ENCODE measurements at places on chromosomes 5 and 9.
A peak's percentile ranks its signal among the peaks of the same experiment; 100 is the strongest.

DNA sequence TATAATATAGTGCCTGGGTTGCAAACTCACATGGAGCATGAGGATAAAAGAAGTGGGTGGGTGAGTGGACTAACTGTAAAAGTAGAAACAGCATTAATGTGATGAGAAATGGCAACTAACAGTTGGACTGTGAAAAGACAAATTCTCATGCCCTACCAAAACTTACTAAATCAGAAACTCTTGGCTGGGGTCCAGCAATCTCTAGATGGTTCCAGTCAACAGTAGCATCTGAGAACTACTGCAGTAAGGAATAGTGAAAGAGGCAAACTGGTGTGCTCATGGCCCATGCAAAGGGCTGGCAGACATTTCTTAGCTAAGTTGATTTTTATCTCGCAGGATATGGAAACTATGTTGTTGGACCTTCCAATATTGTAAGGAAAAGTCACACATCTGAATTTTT is 150.3 kb downstream of the PIK3R1 start:
- no peak for DNase-seq

DNA sequence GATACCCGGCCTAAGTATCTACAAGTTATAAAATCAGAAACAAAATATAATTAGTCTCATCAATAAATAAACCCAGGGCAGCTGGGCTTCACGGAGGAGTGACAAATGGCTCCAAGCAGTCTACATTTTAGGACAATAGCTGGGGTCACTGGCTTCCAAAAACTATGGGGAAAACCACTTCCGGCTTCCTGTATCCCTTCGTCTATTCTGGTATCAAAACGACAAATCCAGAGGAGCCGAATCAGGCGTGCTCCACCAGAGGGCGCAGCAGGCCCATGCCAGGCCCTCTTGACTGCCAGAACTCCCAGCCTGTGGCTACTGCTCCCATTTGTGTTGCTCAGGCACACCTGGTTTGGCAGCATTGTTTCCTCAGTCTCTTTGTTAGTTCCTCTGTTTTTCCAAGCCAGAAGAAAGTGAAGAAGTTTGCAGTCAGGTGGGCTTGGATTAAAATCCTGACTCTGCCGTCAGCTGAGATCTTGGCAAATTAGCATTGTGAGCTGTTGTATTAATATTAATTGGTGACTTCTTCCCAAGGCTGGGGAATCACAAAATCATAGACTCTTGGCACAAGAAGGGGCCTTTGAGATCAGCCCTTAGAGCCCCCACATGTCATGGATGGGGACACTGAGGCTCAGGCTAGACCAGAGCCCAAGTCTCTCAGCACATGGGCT is 11.6 kb upstream of the RAB14 start:
- peak; percentile 93 for DNase-seq

DNA sequence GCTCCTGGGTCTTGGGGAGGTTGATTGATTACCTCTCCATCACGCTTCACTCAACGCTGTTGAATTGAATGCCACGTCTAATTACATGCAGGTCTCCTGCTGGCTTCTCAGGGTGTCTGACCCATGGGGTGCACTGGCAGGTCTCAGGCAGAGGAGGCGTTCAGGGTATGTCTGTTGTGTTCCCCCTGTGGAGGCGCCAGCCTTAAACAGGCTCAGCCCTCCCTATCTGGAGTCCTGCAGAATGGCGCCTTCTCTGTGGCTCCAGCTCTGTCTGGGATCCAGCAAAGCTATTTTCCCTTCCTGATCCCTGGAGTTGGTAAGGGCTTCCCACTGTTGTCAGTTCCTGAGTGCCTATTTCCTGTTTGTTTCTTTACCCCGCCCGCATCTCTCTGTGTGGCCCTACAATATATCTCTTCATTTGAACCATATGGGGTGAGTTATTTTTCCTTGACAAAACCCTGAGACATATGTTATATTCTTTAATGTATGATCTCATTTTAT is 150.0 kb downstream of the NTRK2 start:
- no peak for DNase-seq

GRCh38 chr5:125478599-125478998 is 732.2 kb upstream of the ZNF608 start:
- no peak for DNase-seq

GRCh38 chr5:170443624-170444023 is 54.5 kb upstream of the KCNMB1 start:
- DNase-seq = no peak

GRCh38 chr5:13378091-13378490 is 566.4 kb downstream of the DNAH5 start:
- DNase-seq = no peak

GRCh38 chr5:22844636-22845035 is 8.5 kb downstream of the CDH12 start:
- DNase-seq = no peak

DNA sequence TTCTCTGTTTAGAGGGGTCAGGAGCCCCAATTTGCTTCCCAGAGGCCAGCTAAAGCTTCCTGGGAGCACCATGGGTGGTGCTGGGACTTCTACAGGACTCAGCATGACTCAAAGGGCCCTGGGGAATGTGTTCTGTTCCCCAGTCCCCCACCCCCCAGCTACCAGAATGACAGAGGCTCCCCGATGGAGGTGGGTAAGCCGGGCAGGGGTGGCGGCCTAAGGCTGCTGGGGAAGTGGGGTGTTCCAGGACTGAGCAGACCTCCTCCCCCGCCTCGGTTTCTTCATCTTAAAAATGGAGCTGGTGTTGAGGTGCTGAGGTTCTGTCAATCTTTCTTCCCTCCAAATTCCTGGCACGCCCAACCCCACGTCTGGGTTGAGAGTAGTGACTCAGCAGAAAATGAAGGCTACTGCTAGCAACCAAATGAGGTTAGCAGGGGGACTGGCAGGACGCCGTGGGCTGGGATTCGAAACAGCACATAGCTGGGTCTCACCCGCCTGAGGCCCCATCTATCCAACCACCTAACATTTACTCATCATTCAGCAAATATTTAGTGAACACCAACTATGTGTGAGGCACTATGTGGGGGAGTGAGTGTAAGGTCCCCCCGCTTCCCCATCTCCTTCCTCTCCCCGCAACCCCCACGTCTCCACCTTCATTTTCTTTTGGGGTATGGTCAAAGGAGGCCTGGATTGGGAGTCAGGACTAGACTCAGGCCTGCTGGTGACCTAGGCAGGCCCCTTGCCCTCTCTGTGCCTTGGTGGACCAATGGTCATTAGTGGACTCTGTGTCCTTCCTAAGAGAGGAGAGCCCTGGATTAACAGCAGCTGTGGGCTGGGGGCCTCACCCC is 50.2 kb downstream of the C9orf50 start:
- peak; percentile 78 for DNase-seq

- no peak for DNase-seq
These were observed 189.9 kb upstream of the VCAN start for GRCh38 chr5:83281658-83282057.

DNA sequence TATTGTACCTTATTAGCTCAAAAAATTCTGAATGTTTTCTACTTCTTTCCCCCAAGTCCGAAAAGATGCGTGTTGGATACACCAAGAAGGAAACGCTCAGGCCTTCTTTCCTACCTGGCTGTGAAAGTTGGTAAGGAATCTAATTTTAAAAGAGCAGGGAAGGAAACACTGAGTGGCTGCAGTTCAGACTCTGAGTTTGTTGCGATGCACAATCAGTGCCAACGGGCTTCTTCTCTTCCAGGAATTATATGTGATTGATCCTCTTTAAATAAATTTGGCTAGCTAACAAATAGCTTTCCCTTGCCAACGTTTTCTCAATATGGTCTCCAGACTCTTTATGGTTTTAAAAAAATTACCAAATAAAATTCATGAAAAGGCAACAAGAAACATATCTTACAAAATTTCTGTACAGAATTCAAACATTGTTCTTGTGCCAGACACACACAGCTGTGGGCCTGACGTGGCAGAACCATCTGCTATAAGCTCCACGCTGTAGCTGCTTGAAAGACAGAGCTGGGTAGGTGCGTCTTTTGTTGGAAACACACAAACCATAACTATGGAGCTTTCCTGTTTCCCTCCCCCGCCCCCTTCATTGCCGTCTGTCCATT is 493.1 kb downstream of the ZNF608 start:
- no peak for DNase-seq

DNA sequence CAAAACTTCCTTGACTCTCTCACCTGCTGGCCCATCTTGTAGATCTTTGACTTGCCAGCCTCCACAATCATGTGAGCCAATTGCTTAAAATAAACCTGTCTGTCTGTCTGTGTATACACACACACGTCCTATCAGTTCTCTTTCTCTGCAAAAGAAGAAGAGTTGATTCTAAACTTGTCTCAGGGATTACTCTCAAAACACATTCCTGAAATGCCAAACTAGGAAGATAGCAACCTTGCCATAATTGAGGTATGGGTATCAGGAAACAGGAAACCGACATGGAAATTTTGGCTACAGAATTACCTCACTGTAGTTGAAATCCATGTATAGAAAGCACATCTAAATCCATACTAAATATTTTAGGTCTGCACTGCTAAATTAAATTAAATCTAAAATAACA is 483.4 kb downstream of the PLK2 start:
- no peak for DNase-seq

- peak; percentile 48 for DNase-seq
These were observed 169.7 kb downstream of the C9orf50 start for GRCh38 chr9:129451089-129451656.

DNA sequence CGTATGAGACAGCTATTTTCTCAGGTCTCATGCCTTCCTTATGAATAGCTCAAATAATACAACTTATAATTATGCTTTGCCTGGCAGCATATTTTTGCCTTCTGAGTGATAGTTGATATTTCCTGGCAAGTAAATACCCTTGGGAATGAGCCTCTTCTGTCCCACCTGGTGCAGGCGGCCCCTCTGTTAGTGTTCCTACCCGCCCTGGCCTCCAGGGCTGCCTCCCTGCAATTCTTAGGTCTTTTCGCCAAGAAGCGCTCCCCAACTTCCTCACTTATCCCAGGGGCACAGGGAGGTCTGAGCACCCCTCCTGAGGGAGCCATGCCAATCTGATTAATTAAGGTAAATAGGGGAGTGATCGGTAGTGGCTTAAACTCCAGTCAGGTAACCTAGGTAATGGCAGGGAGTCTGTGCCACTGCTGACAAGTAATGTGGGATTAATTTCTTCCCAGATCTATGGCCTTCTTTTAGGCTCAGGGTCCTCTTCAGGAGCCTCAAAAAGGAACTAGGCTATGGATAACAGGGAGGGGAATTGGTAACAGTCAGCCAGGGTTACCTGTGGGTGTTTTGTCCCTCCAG is 81.5 kb downstream of the GALNT10 start:
- no peak for DNase-seq

DNA sequence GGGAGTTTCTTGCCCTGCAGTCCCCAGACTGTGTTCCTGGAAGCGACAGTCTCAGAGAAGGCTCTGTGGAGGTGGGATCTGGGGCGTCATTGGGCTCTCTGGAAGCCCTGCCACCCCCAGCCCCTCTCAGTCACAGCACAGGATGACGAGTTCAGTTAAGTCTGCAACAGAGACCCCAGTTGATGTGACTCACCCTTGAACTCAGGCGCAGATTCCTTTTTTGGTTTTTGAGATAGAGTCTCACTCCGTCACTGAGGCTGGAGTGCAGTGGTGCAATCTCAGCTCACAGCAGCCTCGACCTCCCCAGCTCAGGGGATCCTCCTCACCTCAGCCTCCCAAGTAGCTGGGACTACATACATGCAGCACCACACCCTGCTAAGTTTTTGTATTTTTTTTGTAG is 8.3 kb downstream of the HRH2 start:
- no peak for DNase-seq

- no peak for DNase-seq
These were observed 25.6 kb upstream of the LARP1 start for GRCh38 chr5:154729613-154730012.

DNA sequence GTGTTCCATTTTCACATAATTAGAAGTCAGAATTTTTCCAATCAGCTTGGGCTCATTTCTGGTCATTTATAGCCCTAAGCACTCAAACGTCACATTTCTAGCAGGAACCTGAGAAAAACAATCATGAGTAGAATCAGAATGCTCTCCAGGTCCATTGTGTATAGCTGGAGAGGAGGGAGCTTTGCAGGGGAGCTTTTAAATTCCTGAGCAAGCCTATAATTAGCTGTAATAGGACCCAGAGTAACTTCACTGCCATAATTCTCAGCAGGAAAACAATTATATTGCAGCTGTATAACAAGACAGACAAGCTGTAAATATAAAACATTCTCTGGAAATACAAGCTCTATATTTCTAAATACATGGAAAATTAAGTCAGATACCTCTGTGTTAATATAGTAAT is 637.6 kb upstream of the SGCD start:
- DNase-seq = no peak

DNA sequence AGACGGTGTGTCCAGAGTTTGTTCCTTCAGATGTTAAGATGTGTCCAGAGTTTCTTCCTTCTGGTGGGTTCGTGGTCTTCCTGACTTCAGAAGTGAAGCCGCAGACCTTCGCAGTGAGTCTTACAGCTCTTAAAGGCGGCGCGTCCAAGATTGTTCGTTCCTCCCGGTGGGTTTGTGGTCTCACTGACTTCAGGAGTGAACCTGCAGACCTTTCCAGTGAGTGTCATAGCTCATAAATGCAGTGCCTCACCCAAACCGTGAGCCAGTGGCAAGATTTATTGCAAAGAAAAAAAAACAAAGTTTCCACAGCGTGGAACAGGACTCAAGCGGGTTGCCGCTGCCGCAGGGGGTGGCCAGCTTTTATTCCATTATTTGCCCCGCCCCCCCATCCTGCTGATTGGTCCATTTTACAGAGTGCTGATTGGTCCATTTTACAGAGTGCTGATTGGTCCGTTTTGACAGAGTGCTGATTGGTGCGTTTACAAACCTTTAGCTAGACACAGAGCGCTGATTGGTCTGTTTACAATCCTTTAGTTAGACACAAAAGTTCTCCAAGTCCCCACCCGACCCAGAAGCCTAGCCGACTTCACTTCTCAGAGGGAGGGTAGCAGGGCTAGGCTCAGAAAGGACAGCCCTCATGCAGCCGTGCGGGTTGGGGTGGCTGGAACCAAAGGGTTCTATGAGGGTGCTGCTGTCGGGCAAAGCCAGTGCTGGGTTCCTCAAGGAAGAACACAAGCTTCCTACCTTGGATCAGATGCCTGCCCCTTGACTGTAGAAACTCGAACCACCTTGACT is 9.1 kb upstream of the RNF130 start:
- no peak for DNase-seq

- DNase-seq = no peak
These were observed 94.3 kb upstream of the CPEB4 start for GRCh38 chr5:173793648-173794548.

DNA sequence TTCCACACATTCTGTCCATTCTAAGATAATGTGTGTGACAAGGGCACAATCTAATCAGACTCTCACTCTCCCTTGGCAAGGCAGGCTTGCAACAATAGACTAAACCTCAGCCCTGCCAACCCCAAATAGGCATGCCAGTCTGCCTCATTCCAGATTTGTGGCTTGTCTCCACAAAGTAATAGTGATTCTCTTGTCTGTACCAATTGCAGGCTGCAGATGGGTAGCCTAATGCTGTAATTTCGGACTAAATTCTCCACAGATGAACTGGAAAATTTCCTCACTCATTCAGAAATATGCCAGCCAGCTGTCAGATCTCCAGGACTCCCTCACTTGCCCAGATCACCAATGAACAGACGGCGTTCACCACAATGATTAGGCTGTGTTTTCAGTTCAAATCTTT is 413.6 kb downstream of the ELAVL2 start:
- DNase-seq = no peak

All from uterus (tissue), 4 donors.